ENCODE measurements at places on chromosomes 7 and 10.

- peak; percentile 75 for DNase-seq
Observed at GRCh38 chr7:90708841-90709317, 112.8 kb downstream of the CDK14 start.

- no peak for DNase-seq
Observed at GRCh38 chr7:1108264-1108920, 20.5 kb downstream of the GPER1 start.

GRCh38 chr7:43465581-43466554 is 117.0 kb upstream of the STK17A start:
- DNase-seq, result peak; percentile 71

DNA sequence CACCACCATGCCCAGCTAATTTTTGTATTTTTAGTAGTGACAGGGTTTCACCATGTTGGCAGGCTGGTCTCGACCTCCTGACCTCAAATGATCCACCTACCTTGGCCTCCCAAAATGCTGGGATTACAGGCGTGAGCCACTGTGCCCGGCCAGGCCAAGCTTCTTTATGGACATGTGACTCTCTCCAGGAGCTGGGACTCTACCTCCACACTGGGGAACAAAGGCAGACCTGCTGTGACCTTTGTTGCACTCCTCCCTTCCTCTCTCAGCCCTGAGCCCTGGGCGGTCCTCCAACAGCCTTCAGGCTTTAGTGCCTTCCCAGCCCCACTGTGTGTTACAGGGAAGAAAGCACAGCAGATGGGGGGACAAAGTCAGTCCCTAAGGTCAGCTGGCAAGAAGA is 55.0 kb upstream of the DUSP5 start:
- no peak for DNase-seq

DNA sequence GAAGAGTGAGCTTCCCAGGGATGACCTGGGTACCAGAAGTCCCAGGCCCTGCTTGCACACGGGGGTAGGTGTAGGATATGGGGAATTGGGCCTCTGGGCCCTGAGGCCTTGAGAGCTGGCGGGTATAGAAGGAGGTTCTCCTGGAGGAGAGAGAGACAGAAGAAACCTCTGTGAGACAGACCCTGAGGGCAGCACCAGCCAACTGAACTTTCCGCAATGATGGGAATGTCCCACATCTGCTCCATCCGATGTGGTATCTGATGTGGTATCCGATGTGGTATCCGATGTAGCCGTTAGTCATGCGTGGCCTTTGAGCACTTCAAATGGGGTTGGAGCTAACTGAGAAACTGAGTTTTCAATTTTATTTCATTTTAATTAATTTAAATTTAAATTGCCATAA is 30.6 kb upstream of the PLEKHA1 start:
- DNase-seq, result no peak

GRCh38 chr10:35636956-35637355 is 5.1 kb downstream of the FZD8 start:
- no peak for DNase-seq

- peak; percentile 94 for DNase-seq
Observed at GRCh38 chr7:94657771-94658693, 2.1 kb upstream of the SGCE start.

DNA sequence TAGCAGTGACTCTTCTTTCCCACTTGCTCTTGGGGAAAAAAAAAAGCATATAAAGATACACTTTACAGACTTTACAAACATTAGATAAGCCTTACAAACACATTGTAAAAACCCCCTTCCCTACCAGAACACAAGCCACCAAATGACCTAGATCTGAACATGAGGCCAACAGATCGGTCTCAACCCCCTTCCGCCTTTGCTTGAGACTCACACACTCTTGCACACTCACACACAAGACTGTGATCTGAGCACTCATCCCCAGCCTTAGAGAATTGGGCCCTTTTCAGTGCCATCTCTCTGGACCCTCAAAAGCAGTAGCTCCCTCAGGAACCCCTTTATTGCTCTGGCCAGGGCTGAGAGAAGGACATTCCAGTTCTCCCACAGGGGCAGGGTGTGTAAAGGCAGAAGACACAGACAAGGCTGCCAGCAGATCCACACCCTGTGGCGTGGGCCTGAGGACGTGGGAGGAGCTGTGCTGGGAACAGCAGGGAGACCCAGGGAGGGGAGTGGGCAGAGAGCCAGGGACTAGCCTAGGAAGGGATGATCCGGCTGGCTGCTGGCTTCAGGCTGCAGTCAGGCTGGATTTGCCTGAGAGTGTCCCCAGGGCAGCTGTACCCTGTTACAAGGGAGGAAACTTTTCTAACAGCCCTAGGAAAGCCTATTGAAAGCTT is 206.7 kb downstream of the KIAA1217 start:
- peak; percentile 67 for DNase-seq

GRCh38 chr7:149690688-149691446 is 82.5 kb downstream of the ZNF467 start:
- peak; percentile 91 for DNase-seq

- peak; percentile 67 for DNase-seq
Observed at GRCh38 chr7:130917669-130918128, 183.7 kb upstream of the KLF14 start.

DNA sequence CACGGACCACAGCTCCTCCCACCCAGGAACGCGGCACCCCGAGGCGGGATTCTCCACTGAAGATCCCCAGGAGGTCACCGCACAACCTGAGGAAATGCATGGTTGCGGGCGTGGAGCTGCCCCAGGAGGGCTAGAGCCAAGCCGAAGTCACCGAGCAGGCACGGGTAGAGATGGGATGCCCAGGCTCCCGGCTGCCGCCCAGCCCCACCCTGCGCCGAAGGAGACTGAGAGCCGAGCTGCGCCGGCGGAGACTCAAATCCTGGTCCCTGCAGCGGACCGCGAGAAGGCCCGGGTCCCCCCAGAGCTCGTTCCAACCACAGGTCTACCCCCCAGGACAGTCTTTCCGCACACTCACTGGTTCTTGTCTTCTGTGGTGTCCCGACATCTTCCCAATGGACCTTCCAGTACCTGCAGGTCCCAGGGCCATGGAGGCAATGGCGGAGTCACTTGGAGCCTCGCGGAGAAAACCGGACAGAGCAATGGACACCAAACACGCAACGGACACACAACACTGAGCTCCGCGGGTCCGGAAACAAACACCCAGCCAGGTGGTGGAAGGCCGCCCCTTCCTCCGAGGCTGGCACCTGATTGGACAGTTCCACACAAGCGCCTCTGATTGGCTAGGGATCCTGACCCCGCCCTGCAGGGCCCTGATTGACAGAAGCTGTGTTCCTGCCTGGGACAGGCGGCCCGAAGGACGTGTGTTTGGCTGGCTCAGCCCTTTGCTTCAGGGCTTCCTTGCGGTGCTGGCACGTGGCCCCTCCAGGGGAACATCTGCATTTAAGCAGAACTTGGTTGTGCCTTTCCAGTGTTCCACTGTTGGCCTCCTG is 331.9 kb upstream of the NUPR2 start:
- DNase-seq, result no peak

- peak; percentile 52 for DNase-seq
Observed at GRCh38 chr10:102673819-102674511, 29.7 kb downstream of the TRIM8 start.

GRCh38 chr7:148575640-148576411 is 14.7 kb upstream of the C7orf33 start:
- peak; percentile 76 for DNase-seq

GRCh38 chr7:148172920-148173319 is 417.6 kb upstream of the C7orf33 start:
- no peak for DNase-seq

GRCh38 chr10:111109501-111110242 is 32.8 kb downstream of the ADRA2A start:
- DNase-seq, result no peak

- DNase-seq, result peak; percentile 56
Observed at GRCh38 chr10:124740369-124741280, 3.6 kb downstream of the FAM53B start.

DNA sequence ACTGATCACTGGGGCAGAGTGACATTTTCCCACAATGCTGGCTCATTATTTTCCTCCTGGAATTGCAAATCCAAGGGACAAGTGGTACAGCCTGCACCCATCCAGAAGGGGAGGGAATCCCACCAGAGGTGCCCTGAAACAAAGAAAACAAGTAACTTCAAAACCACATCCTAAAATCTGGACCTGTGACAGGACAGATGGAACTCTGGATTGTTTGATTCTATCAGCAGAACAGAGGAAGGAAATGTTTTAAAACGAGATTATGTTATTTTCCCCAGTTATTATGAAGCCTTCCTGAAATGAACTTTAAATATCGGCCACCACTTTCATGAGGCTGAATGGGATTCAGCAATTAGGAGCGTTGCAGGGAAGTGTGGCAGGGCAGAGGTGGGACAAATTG is 62.2 kb upstream of the ECHDC3 start:
- DNase-seq, result no peak

DNA sequence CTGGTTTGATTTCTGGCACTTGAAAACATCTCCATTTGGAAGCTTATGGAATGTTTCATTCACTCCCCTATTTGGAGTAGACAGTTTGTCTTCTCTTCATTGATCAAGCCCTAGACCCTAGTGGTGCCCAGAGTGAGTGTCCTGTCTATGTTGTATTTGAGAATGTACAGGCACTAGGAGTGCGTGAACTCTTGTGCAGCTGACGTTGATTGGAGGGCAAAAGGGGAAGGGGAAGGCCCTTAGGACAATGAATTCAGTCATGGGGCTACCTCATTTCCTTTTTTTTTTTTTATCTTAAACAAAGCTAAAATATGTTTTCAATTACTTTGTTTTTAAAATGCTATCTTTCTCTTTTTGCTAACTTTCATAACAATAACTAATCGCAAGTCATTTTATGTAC is 66.5 kb downstream of the ADD3 start:
- no peak for DNase-seq

DNA sequence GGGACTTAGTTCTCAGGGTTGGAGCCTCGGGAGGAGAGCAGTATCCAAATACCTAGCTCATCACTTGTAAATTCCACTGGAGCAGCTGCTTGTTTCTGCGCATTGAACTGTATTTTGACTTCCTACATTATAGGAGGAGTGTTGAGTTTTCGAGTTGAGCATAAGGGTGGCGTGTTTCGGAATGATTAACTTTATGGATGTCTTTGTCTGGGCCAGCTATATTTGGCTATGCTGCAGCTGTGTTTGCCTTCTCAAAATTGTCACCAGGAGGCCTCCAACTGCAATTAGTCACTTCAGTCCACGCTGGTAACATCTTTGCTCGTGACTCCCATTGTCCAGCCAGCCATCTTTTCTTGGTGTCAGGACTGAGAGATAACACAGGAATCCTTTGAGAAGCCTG is 9.1 kb downstream of the CELF2 start:
- DNase-seq, result no peak

DNA sequence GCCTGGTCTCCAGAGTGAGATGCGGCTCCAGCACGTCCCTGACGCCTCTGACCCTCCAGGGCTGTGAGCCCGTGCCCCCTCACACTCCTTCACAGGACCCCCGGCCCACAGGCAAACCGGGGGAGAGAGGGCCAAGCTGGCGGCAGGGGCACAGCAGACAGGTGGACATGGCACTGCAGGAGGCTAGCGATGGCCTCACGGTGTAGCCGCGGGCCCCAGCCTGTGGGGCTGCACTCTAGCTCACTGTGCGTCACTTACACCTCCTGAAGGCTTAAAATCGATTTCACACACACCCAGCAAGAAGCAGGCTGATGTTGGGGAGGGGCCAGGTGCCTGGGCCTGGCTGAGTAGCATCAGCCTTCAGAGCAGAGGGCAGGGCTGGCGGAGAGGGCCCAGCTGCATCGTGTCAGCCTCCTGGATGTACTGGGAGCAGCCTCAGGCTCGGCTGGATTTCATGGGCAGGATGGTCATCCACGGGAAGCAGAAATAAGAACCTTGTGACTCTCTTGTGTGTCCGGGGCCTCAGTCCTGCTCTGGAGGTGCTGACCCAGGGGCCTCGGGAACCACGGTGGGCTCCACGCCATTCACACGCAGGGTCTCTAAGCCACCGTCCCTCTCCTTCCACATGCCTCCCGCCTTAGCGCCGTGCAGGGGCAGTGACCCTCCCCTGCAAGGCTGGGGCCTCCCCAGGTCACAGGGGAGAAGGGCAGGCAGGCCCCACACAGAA is 19.4 kb upstream of the KNDC1 start:
- DNase-seq, result no peak

- peak; percentile 72 for DNase-seq
Observed at GRCh38 chr7:43591558-43592180, 8.8 kb downstream of the STK17A start.

Measured in MCF 10A (cell line).